ENCODE measurements at places on chromosomes 6 and 20.

- DNase-seq: no peak
These were observed 43.0 kb downstream of the BACH2 start for GRCh38 chr6:90253631-90254030.

GRCh38 chr6:13488015-13488895 lies 855 bp upstream of the GFOD1 start:
- no peak for DNase-seq

DNA sequence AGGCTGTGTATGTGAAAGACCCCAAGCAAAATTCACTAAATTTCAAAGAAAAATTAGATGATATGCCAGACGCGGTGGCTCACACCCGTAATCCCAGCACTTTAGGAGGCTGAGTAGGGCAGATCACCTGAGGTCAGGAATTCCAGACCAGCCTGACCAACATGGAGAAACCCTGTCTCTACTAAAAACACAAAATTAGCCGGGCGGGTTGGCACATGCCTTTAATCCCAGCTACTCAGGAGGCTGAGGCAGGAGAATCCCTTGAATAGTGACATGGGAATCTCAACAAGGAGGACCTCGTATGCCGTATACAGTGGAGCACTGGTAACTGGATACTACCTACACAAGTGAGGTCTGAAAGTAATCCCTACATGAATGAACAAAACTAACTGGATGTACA lies 92.7 kb upstream of the JARID2 start:
- DNase-seq: no peak

- no peak for DNase-seq
These were observed 62.9 kb downstream of the B3GAT2 start for GRCh38 chr6:70894001-70894400.

- no peak for DNase-seq
These were observed 147.6 kb upstream of the FAM83B start for GRCh38 chr6:54698974-54699373.

- no peak for DNase-seq
These were observed 9.7 kb downstream of the FUCA2 start for GRCh38 chr6:143501851-143502250.

DNA sequence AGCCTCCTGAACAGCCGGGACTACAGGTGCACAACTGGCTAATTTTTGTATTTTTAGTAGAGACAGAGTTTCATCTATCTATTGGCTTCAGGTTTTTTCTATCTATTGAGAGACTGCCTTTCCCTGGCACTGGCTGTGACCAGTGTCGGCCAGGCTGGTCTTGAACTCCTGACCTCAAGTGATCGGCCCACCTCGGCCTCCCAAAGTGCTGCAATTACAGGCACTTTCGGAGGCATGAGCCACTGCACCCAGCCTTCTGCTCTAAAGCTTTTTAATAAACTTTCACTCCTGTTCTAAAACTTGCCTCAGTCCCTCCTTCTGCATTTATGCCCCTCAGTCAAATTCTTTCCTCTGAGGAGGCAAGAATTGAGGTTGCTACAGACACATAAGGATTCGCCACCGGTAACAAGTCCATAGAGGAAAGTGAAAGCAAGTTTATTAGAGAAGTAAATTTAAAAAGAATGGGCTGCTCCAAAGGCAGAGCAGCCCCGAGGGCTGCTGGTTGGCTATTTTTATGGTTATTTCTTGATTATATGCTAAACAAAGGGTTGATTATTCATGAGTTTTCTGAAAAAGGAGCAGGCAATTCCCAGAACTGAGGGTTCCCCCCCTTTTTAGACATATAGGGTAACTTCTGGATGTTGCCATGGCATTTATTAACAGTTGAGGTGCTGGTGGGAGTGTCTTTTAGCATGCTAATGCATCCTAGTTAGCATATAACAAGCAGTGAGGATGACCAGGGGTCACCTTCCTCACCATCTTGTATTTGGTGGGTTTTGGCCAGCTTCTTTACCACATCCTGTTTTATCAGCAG lies 44.8 kb upstream of the RNGTT start:
- no peak for DNase-seq

- DNase-seq: no peak
These were observed 95.0 kb downstream of the AIG1 start for GRCh38 chr6:143155681-143156080.

DNA sequence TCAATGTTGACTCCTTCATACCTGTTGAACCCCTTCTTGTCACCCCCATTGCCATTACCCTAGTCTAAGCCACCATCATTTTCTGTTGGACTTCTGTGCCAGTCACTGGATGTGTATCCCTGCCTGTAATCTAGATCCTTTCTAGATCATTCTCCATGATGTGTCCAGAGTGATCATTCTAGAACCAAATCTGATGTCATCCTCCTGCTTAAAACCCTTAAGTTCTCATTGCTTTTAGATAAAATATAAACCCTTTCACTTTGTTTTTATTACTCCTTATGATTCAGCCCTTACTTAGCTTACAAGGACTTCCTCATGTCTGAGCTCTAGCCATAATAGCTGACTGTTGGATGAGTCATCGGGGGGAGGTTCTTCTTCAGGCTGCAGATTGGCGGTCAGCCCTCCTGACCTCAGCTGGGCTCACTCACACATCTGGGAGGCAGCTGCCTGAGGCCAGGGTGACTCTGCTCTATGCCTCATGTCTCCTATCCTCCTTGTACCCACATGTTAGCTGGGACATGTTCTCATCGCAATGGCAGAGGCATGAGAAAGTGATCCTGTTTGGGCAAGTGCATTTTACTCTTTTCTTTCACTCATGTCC lies 287.6 kb downstream of the ESR1 start:
- no peak for DNase-seq

- DNase-seq: no peak
These were observed 437.2 kb downstream of the BCKDHB start for GRCh38 chr6:80543598-80544222.

DNA sequence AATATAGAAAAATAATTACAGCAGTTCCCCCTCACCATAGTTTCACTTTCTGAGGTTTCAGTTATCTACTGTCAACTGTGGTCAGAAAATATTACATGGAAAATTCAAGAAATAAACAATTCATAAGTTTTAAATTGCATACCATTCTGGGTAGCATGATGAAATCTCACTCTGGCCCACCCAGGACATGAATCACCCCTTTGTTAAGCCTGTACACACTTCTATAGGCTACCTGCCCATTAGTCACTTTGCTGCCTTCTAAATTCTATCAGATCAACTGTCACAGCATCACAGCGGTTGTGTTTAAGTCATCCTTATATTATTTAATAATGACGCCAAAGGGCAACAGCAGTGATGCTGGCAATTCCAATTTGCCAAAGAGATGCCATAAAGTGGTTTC lies 140.3 kb upstream of the RUNX2 start:
- DNase-seq: no peak

DNA sequence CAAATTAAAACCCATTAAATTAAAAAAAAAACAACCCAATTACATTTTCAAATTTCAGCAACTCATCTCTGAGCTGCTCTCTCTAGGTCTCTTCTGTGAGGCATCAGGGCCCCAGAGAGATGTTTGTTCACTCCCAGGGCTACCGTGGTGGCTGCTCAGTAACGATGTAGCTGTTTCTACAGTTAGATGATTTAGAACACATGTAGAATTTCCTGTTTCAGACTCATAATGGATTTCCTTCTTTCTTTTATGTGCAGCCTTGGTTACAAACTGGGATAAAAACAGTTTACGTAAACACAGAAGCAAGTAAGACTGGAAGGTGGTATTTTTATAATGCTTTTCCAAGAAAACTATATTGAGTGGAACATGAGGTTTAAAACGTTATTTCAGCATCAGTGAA lies 116.1 kb upstream of the CCN2 start:
- DNase-seq: no peak

- no peak for DNase-seq
These were observed 237.7 kb upstream of the RAB32 start for GRCh38 chr6:146305951-146306350.

DNA sequence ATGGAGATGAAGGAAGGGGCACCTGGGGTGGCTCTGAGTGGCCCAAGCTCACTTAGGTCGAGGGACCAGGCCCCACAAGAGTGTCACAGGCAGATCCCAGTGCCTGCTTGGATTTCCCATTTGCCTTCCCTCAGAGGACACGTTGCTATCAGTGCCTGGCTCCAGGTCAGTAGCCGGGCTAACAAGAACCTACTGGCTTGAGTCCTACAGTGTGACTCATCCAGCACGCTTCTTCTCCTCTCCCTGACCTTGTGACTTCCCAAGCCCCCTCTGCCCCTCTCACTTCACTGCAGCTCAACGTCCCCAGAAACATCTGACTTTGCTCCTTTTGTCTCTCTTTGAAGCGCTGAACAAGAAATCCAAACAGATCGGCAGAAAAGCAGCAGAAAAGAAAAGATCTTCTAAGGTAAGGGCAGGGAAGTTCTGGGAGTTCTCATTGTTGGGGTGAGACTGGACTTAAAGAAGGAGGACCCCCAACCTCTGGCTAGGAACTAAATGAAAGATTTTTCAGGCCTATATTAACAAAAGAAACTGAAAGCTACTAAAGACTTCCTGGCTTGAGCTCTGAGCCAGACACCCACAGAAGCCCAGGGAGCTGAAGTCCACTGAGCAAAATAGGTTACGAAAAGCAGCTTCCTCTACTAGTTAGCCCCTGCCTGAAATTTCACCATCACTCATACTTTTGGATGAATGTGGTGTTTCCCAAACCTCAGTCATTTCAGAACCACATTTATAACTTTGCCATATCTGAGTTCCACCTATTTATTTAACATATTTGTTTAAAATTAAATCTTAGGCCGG lies 21.5 kb downstream of the ASIP start:
- DNase-seq: no peak

GRCh38 chr6:3451498-3451897 lies 5.4 kb downstream of the SLC22A23 start:
- DNase-seq: no peak

DNA sequence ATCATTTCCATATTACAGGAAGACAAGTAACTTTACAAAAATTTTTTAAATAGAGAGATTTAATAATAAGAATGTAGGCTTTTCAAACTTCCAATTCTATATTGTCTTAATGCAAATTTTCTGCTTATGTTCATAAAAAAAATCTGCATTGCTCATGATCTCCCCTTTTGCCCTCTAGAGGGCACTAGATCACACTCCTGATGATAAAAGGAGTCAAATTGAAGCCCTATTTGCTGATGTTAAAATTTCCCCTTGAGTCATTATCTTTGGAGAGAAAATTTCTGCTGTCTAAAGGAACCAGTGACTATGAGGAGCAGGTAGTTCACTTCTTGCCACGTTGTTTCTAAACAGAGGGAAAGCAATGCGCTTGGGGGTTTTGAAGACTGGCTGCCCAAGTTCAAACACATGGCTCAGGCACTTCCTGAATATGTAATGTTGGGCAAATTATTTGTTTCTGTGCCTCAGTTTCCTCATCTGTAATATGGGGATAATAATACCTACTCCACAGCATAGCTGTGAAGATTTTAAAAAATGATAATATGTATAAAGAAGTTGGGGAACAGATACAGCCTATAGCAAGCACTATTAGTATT lies 874.2 kb downstream of the TFAP2A start:
- DNase-seq: peak; percentile 0

DNA sequence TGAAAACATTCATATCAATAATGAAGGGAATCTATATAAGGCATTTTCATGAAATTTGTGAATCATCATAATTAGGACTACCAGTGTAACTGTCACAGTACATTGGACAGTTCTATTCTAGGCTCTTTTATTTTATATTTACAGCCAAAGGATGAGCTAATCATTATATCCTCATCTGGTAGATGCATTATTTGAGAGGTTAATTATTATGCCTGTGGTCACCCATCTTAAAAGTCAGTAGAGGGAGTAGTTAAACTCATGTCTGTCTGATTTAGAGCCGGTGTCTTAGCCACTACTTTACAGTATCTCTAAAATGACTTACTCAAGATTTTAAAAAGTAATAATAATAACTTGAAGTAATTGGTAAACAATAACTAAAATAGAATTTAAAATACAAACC lies 899.3 kb upstream of the MAP3K7 start:
- no peak for DNase-seq

GRCh38 chr6:46098678-46099077 lies 31.1 kb upstream of the ENPP4 start:
- DNase-seq: peak; percentile 97

DNA sequence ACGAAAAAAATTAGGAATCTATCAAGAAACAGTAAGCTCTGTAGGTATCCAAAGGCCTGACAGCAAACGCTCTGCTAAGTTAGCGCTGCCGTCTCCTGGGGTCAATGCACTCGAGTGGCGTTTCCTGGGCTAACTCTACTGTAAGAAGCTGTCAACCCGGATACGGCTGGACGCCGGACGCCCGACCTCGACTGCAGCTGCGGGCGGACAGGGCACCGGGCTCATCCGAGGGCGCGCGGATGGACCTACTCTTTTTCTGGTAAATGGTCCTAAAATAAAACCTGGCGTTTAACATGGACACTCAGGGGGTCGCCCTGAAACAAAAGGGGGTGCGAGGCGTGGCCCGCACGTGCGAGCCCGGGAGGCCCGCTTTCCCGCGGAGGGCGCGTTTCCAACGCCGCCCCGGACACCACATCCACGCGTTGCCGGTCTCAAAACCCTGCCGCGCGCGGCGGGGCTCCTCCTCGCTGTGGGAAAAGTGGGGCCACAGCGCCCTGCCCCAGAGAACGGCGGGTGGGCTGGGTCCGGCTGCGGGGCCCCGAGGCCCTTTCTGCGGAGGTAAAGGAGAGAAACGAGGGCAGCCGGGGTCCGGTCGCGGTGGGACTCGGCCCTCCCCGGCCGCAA lies 537 bp downstream of the TCP1 start:
- DNase-seq: no peak

- no peak for DNase-seq
These were observed 25.9 kb upstream of the ROS1 start for GRCh38 chr6:117451671-117452070.

DNA sequence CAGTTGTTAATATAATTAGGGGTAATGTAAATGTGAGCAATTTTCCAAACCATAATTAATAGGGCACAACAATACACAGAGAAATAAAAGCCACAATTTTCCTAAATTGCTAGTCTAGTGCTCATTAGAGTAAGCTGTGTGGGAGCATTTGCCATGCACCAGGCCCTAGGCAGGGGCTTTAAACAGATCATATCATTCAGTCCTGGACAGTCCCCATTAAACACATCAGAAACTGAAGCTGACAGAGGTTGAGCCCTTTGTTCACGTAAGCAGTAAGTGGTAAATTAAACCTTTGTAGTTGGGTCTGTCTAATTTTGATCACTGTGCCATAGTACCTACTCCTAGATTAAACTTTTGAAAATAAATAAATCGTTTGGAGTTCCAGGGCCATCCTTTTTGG lies 931.1 kb downstream of the C6orf118 start:
- DNase-seq: no peak
